ENCODE measurements at places on chromosomes 16 and 17.

GRCh38 chr16:81477697-81478693, 33.4 kb downstream of the CMIP start:
- no peak for DNase-seq

DNA sequence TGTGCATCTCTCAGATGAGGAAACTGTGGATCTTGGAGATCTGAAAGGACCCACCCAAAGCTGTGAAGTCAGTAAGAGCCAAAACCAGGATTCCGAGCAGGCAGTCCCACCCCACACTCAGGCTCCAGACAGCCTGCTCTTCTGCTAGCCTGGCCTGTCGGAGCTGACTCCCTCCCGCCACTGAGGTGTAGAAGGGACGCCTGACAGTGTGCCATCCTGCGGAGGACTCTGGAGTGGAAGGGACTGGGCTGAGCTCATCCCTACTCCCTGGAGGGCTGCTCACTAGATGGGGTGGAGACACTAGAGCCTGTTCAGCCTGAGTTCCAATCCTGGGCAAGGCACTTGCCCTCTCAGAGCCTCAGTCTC, 36.0 kb downstream of the WFDC1 start:
- no peak for DNase-seq

- no peak for DNase-seq
Measured at GRCh38 chr17:17053446-17054379, 11.5 kb downstream of the MPRIP start.

GRCh38 chr16:81367821-81368220, 53.1 kb downstream of the GAN start:
- DNase-seq: no peak

DNA sequence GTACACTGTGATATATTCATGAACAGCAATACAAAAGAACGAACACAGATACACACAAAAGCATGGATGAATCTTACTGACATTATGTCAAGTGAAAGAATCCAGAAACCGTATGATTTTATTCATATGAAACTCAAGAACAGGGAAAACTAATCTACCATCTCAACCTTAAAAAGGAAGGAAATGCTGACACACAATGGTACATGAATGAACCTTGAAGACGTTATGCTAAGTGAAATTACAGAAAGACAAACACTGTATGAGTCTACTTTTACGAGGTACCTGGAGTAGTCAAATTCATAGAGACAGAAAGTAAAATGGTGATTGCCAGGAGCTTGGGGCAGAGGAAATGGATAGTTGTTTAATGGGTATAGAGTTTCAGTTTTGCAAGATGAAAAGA, 8.7 kb upstream of the PRKCB start:
- DNase-seq: no peak

DNA sequence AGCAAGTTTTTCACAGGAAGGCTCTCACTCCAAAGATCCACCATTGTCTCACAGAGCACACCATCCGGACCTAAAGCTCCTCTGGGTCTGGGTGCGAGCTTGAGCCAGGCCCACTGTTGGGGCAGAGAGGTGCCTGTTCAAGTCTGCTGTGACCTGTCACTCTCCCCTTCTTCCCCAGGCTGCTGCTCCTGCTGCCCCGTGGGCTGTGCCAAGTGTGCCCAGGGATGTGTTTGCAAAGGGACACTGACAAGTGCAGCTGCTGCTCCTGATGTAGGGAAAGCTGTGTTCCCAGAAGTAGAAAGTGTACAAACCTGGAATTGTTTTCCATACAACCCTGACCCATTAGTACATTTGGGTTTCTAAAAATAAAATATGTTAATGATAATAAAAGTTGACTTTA, 4.8 kb upstream of the MT1X start:
- no peak for DNase-seq

GRCh38 chr16:138049-138417, 440 bp downstream of the NPRL3 start:
- no peak for DNase-seq

- no peak for DNase-seq
Measured at GRCh38 chr17:83062818-83063671, 16.4 kb upstream of the METRNL start.

DNA sequence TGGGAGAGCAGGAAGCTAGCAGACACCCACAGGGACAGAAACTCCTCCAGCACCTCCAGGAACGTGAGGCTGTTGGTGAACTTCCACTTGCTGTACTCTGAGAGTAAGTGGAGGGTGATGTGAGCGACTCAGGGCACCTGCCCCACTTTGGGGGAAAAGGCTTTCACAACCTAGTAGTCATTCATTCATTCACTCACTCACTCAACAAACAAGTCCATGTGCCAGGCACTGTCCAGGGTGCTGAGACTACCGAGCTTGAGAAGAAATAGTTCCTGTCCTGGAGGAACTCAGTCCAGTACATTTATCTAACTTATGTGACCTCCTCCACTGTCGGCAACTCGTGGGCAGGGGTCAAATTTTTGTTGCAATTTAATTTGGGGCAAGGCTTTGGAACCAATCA, 26.6 kb downstream of the LGALS9 start:
- DNase-seq: no peak

DNA sequence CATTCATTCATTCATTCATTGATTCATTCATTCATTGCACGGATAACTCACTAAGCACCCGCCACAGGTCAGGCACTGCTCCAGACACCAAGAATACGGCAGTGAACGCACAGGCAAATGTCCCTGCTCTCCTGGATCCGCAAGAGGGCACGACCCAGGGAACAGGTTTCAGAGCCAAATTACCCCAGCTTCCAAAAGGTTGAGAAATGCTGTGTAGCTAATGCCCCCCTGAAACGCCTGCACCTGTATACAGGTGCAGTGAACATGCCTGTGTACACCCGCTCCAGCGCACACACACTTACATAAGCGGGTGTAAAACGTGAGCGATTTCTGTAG, 9.6 kb upstream of the UBE2I start:
- DNase-seq: no peak

- DNase-seq: no peak
Measured at GRCh38 chr16:89074803-89075688, 18.6 kb upstream of the ACSF3 start.

DNA sequence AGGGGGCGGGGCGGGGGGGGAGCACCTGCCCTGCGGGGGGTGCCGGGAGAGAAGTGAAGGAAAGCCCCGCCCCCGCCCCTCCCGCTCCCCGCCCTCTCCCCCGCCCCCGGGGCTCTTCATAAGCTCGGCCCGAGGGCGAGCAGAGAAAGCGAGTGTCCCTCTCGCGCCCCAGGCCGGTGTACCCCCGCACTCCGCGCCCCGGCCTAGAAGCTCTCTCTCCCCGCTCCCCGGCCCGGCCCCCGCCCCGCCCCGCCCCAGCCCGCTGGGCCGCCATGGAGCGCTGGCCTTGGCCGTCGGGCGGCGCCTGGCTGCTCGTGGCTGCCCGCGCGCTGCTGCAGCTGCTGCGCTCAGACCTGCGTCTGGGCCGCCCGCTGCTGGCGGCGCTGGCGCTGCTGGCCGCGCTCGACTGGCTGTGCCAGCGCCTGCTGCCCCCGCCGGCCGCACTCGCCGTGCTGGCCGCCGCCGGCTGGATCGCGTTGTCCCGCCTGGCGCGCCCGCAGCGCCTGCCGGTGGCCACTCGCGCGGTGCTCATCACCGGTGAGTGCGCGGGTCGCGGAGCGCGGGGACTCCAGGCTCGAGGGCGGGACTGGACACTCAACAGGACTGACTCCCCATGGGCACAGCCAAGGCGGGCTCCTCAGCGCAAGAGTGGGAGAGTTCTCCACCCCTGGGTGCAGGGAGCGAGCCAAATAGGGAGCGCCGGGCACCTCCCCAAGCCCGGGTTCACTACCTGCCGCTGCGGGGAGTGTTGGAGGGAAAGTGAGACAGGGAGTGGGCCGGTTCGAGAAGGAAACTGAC, at the start of gene HSD11B2:
Gene HSD11B2 (plus strand): TSS at position 145 of the 798 bp plus-strand sequence. CDS start 128 bp downstream, at position 273.
- DNase-seq: no peak

DNA sequence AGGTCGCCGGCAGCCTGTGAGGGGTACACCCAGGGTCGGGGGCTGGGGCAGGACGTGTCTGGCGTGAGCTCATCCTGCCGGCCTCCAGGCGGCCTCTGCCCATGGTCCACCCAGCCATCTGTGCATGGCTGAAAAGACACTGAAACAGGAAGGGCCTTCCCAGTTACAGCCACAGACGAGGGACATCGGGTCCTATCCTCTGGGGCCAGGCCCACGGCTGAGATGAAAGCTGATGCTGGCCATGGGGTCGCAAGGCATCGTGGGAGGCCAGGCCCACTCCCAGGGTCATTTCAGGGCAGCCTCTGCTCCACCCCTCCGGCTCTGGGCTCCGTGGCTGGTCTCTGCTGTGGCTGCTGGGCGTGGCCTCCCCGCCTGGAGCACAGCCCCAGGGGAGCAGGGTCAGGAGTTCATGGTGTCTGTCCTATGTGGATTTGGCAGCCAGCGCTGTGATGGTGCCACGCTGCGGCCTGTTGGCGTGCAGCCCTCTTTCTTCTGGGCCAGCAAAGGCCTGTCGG, 16.6 kb upstream of the ATP6V0C start:
- DNase-seq: no peak

DNA sequence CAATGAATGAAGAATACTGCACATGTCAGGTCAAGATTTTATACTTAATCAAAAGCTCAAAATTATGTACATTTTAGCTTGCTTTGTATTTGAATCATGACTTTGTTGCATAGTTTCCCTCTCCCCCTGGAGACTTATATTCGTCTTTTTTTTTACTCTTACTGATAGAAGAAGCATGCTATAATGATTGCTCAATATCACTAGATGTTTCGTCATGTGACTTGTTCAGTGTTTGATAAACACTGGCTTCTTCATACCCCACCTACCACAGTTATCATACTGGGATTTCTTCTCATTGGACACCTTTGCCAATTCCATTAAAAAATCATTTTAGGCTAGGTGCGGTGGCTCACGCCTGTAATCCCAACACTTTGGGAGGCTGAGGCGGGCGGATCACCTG, 148.7 kb downstream of the FTO start:
- no peak for DNase-seq

DNA sequence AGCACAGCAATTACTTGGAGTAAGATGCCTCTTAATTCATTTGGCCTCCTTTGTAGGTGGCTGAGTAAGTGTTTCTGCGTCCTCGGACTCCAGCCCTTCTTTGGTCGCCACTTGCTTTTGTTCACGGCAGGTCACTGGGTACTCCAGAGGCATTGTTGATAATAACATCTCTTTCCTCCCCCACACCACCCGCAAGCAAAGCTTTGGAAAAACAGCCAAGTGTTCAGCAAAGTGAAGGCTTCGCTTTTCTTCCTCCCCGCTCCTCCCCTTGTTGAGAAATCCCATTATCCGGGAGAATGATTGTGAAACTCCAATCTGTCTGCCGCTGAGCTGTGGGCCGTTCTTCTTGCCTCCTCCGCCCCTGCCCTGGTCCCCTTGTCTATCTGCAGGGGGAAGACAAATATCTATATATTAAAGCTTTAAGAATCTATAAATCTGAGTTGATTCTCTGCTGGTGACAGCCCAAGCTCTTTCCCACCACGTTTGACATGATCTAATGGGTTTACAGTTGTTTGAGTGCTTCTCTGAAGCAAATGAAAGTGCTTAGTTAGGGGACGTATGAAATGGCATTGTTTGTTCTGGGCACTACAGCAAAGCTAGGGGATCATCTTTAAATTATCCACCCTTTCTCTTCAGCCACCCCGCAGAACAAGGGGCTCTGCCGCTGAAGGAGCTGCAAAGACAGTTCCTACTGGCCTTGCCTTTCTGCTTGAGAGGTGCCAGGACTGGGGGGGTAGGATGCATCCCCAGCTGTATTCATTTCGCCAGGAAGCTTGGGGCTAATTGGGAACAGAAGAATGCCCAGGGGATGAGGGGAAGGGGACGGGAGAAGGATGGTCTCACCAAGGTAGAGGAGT, 167.1 kb downstream of the CCDC182 start:
- no peak for DNase-seq

DNA sequence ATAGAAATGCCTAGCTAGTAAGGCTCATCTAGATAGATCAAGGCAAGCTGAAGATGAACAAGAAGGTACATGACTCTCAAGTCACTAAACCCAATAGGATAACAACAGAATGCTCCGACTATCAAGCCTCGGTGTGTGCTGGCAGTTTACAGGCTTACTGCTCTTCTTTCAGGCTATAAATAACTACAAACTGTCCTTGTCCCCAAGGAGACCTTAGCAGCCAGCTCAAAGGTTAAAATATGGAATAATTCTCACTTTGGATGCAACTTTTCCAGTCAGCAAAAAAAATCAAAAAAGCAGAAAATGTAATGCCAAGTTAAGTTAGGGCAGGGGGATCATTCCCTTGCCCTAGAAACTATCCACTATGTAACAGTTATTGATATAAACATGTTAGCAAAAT, 44.6 kb downstream of the SPOP start:
- DNase-seq: no peak

DNA sequence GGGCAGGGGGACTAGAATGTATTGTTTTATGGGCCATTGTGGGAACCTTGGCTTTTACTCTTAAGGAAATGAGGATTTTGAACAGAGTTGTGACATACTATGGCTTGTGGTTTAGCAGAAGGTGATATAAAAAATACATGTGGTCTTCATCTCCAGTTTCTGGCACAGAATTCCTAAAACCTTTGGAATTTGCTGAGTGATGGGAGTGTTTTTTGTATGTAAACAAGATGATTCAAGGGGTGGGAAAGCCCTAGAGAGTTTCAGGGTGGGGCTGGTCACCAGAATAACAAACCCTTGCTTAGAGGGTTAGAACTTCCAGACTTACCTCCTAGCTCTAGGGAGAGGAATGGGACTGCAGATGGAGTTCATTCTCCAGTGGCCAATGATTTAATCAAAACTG, 316.1 kb downstream of the PHKB start:
- no peak for DNase-seq

DNA sequence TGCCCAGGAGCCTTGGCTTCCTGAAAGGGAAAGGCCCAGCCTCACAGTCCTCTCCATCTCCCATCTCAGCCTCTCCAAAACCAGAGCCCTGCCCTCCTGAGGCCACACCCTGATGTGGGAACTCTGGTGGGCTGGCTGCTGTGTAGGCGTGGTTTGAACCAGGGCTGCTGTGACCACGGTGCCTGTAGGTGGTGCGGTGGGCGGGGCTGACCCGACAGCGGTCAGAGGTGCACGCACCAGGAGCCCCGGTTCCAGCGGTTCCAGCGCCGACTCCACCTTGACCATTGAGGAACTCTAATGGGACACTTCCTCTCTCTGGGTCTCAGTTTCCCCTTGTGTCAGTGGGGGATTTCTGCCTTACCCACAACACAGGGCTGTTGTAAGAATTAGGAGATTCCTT, 2.4 kb downstream of the RAP1GAP2 start:
- DNase-seq: no peak

- no peak for DNase-seq
Measured at GRCh38 chr17:55546481-55546880, 35.2 kb upstream of the SMIM36 start.

GRCh38 chr16:15404792-15405191, 9.2 kb downstream of the MPV17L start:
- DNase-seq: no peak

All from glomerular endothelial cell (primary cell).